ENCODE measurements at places on chromosomes 11 and 22.

DNA sequence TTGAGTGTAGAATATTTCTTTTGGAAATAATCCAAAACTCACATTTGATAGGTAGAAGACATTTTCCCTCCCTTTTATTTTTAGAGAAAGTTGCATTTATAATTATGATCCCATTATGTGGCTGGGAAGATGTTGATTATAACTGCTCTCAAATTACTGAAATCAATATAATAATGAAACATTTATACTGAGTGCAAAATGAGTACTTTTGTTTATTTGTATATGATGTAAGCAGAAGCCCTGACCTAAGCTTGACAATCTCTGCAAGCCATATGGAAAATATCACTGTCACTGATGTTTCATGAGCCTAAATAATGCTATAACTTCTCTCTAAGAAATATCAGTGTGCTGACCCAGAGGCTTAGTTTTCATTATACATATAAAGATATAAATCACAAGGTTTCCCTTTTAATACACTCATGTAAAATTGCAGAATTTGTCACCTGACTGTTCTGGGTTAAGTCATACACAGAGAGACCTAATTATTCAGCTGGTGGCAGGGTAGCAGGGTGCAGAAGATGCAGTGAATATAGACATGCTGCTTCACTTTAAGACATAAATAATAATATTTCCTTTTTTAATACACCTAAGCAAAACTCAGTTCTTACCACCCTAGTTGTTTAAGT is 99.2 kb downstream of the BBOX1 start:
- DNase-seq, result no peak

- no peak for DNase-seq
Observed at GRCh38 chr11:29629286-29629685, 387.5 kb downstream of the KCNA4 start.

GRCh38 chr11:74255741-74256375 is 55.6 kb downstream of the P4HA3 start:
- DNase-seq, result peak; percentile 7

DNA sequence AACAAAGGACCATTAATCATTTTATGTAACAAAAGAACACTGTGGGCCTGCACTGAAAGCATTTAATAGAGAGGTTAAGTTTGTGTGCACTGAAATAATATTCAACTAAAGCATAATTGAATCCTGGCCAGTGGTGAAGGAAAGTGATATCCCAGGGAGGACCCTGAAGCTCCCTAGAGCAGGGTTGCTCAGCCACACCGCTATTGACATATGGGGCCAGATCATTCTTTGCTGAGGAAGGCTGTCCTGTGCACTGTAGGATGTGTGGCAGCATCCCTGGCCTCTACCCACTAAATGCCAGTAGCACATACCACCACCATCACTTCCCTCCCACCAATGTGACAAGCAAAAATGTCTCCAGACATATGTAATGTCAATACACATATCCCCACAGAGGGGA is 166.1 kb upstream of the MTNR1B start:
- no peak for DNase-seq

DNA sequence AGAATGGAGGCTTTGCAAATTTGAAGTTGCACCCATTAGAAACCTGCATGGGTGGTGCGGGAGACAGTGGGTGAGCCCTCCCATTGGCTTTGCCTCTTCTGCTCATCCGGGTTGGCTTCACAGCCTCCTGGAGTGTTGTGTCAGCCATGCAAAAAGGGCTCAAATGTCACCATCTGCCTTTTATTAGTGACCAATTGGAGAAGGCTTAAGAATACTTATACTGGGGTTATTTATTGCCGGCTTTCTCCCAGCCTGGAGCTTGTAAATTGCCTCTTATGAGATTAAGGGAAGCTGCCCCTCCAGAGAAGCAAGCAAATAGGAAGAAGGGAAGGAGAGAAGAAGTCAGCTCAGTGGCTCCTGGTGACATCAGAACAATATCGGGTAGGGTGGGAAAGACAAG is 182.6 kb downstream of the ST3GAL4 start:
- no peak for DNase-seq

GRCh38 chr22:37887584-37888378 is 18.3 kb upstream of the MICALL1 start:
- DNase-seq, result no peak

DNA sequence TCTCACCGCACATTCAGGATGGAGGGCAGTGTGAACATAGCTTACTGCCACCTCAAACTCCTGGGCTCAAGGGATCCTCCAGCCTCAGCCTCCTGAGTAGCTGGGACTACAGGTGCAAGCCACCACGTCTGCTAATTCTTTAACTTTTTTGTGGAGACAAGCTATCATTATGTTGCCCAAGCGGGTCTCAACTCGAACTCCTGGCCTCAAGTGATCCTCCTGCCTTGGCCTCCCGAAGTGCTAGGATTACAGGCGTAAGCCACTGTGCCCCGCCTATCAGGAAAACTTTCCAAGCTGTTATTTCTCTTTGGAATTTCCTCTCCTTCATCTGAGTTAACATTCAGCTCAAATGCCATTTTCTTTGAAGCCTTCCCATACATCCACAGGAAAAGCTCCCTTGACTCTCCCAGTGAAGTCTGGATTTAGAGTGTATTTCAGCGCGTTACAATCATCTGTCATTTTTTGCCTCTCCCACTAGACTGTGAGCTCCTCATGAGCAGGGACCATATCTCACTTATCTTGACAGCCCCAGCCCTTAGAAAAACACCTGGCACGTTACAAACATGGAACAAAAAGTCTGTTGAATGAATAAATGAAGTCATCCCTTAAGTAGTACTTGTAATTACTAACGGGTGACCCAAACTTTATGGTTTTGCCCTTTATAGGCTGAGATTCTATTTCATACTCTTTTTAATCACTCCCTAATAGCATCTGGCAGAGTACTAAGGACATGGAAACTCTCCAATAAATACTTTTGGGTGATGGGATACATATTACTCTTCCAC is 2.2 kb downstream of the MRTFA start:
- no peak for DNase-seq

DNA sequence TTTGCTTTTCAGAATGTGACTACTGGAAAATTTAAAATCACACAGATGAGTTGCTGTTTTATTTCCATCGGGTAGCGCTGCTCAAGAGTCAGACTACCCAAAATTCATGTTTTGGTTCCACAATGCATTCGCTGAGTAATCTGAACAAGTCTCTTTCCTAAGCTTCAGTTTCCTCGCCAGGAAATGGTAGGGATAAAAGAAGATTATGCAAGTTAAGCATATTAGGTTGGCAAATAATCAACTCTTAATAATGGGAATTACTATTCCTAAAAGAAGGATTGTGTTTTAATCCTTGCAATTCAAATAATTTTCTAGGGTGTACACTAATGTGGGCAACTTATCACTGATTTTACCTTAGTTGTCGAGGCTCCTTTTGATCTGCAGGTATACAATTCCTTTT is 326.5 kb downstream of the LARGE1 start:
- no peak for DNase-seq

- DNase-seq, result peak; percentile 63
Observed at GRCh38 chr22:30485362-30485988, 13.7 kb upstream of the SEC14L3 start.

- no peak for DNase-seq
Observed at GRCh38 chr22:48417225-48418070, 1410.2 kb downstream of the BRD1 start.

DNA sequence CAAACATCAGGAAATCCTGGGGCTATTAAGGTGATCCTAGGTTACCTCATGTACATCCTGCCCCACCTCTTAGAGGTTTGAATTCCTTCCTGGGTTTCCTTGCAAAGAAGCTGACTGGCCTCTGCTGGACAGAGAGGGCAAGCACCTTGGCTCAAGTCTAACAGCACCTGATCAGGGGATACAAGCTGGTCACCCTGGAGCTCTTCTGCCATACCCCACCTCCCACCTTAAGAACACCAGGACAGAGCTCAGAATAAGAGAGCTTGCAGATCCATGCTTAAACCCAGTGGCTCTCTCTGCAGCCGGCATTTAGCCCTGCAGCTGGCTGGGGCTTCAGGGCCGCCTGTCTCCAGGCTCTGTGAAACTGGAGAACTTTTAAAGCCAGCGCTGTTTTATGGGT is 386.6 kb upstream of the NARS2 start:
- DNase-seq, result no peak

DNA sequence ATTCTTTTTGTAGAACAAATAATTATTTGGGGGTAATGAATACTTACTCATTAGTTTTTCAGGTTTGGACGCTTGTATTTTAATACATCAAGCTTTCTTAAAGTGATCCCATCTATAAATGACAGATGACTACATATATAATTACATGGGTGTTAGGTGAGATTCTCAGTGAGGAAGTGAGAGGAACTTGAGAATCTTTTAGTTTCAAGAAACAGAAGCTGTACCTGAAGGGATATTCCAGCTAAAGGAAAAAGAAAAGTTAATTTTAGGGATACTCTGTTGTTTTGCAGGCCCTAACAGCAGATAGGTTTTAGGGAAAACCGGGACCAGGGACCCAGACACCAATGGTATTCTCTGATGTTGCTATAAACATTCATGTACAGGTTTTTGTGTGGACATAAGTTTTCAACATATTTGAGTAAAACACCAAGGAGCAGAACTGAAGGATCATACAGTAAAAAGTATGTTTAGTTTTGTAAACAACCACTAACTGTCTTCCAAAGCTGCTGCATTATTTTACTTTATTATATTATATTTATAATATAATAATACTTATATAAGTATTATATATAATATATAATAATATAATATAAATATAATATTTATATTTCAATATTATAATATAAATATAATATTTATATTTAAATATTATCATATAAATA is 24.1 kb upstream of the PHOX2A start:
- no peak for DNase-seq

DNA sequence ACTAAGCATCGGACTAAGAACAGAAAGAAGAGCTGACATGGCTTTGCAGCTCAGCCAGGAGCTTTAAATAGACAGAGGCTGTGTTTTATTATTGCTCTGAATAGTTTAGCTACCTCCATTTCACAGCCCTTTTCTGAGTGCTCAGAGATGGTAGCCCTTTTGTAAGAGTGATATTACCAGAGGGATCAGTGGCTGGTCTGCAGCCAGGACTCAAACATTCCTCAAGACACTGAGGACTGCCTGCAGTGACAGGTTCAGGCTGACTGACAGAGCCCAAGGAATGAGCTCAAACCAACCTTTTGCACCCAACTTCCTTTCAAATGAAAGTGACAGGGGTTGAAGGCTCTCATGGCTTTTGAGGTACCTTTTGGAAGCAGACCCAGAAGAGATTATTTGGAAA is 189.0 kb downstream of the DDX10 start:
- DNase-seq, result no peak

DNA sequence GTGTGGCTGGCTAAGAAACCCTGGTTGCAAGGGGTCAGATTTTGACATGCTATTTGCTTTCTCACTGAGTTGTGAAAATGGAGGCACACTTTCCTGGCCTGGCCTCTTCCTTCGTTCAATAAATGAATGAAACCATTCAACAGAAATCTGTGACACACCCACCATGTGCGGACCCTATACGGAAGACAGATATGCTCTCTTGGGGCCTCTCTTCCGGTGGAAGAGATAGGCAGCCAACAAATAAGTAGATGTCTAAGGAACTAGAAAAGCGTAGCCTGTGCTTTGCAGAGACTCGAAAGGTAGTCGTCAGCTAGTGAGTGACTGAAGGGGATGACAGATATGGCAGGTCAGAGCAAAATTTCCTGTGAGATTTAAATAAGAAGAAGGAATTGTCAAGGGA is 5.3 kb downstream of the KCNQ1OT1 start:
- no peak for DNase-seq

GRCh38 chr22:45424241-45424731 is 10.8 kb downstream of the RIBC2 start:
- DNase-seq, result no peak

- DNase-seq, result no peak
Observed at GRCh38 chr11:118921929-118922744, 3.6 kb downstream of the BCL9L start.

GRCh38 chr11:16792426-16792825 is 54.0 kb downstream of the C11orf58 start:
- DNase-seq, result no peak

DNA sequence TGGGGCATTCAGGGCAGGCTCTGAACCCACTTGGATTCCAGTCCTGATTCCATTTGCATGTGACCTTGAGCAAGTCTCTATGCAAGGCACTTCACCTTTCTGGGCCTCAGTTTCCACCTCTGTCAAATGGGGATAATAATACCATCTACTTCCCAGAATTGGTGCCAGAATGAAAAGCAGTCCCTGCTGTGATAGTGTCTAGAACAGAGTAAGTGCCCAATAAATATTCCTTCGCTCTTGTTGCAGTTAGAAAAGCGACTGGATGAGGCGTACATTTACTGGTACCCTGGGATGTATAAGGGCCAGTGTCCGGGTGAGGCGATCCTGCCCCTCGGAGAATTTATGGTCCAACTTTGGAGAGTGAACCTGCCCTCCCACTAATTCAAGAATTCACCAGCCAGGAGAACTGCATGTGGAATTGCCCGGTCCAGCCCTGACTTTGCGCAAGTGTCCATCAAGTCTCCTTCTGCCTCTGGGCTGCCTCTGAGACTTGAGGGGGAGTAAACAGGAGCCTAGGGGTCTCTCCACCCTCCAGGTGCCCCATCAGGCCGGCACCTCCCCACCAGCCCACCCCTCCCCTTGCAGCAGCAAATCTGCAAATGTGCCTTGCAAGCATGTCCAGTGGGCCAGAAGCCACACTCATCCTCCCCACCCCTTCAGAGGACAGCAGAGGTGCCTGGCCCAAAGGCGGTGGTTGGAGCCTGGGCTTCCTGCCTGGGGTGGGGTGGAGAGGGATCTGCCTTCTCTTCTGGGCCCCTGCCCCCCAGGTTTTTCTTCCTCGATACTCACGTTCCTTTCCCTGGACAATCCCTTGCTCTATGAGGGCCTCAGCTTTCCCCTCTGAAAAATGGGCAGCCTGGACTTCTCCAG is 30.9 kb upstream of the SLC35C1 start:
- no peak for DNase-seq

DNA sequence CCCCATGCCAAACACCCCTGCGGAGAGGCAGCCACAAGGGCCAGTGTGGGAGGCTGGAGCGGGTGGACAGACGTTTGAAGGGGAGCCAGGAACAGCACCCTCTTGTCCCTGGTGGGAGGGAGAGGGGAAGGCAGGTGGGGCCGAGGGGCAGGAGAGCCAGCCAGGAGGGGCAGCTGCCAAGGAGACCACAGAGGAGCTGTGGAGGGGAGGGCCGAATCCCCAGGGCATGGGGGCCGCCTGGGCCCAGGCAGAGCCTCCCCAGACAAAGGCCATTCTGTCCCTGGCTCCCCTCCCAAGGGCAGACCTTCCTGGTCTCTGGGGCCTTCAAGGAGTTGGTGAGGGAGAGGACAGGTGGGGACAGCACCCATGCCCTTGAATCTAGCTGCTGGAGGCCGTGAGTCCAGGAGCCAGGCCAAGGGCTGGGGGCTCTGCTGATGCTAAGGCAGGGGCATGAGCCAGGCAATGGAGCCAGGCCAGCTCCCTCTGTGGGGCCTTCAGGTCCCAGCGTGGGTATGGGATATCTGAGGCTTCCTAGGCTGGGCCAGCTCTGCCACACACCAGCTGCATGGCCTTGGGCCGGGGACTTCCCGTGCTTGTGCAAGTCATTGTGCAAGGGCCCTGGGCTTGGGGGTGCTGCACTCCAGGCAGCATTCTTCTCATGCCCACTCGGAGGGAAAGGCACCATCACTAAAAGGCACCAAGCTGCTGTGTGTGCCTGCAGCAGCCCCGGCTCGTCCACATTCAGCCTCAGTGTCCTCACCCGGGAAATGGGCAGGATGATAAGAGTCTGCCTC is 11.4 kb downstream of the EMID1 start:
- DNase-seq, result no peak

GRCh38 chr11:80592546-80592945 is 1151.7 kb upstream of the TENM4 start:
- DNase-seq, result no peak

- DNase-seq, result no peak
Observed at GRCh38 chr11:22539821-22540256, 85.8 kb downstream of the FANCF start.
